HCT116 (cell line): ENCODE measurements at places on chromosomes 6 and 20. TPM values are rescaled to one million over a fixed set of nuclear protein-coding genes. Genes with fewer than 3 reads are reported as not detected.

The BLOC1S5 gene
- 12.0 TPM for total RNA-seq

The CCN6 gene
- total RNA-seq: not detected

The TULP1 gene
- total RNA-seq: not detected

The PROKR2 gene
- not detected for total RNA-seq

The ANGPT4 gene
- total RNA-seq: not detected

The LY6G5C gene
- 1.7 TPM for total RNA-seq

The KIF25 gene
- not detected for total RNA-seq

The GNL1 gene
- total RNA-seq: 113 TPM

The RAD21L1 gene
- total RNA-seq: 0.17 TPM

The CALHM6 gene
- total RNA-seq: not detected

The GSTA2 gene
- not detected for total RNA-seq

The MAP3K5 gene
- total RNA-seq: 11.8 TPM

The ARMC2 gene
- total RNA-seq: 3.6 TPM

The BHLHE23 gene
- not detected for total RNA-seq

The CASS4 gene
- 0.17 TPM for total RNA-seq

The MYLK4 gene
- 0.27 TPM for total RNA-seq

The ALDH8A1 gene
- 1.4 TPM for total RNA-seq

The SRSF6 gene
- total RNA-seq: 242 TPM

The CAGE1 gene
- total RNA-seq: 0.20 TPM

The DUSP15 gene
- not detected for total RNA-seq

The ECT2L gene
- not detected for total RNA-seq

The CD40 gene
- total RNA-seq: 21.3 TPM

The ACTR5 gene
- total RNA-seq: 22.0 TPM

The UST gene
- 6.1 TPM for total RNA-seq

The B3GALT4 gene
- 1.9 TPM for total RNA-seq

The CDYL gene
- total RNA-seq: 42.6 TPM

The PNPLA1 gene
- total RNA-seq: 0.10 TPM

The GFRAL gene
- total RNA-seq: not detected

The ISM1 gene
- total RNA-seq: 0.37 TPM

The TRIM27 gene
- total RNA-seq: 62.5 TPM

The NELFE gene
- total RNA-seq: 68.3 TPM

The LGSN gene
- total RNA-seq: 0.30 TPM

The TINAG gene
- total RNA-seq: not detected

The ESR1 gene
- total RNA-seq: 0.17 TPM

The FAM217A gene
- total RNA-seq: not detected

The PDE7B gene
- total RNA-seq: 0.61 TPM

The PPIL6 gene
- 3.3 TPM for total RNA-seq

The COL21A1 gene
- total RNA-seq: not detected

The SPATA25 gene
- total RNA-seq: 0.42 TPM

The SPDEF gene
- total RNA-seq: 0.39 TPM

The NHLRC1 gene
- not detected for total RNA-seq

The TFAP2C gene
- total RNA-seq: 6.9 TPM

The PDSS2 gene
- 12.2 TPM for total RNA-seq

The KIF16B gene
- 7.0 TPM for total RNA-seq

The ZNF292 gene
- 35.3 TPM for total RNA-seq
